CD4-positive, CD25-positive, alpha-beta regulatory T cell (primary cell): ENCODE measurements at places on chromosomes 2 and 18. TPM values are rescaled to one million over a fixed set of nuclear protein-coding genes. Genes with fewer than 3 reads are reported as not detected.

Gene CCBE1
- polyA plus RNA-seq = not detected

Gene PCARE
- polyA plus RNA-seq = not detected

Gene SLC35F5
- polyA plus RNA-seq = 3.5 TPM

Gene DOK6
- not detected for polyA plus RNA-seq

Gene AMER3
- polyA plus RNA-seq = not detected

Gene EDAR
- 1.4 TPM for polyA plus RNA-seq

Gene ALK
- not detected for polyA plus RNA-seq

Gene LGALSL
- polyA plus RNA-seq = 0.28 TPM

Gene DNAH7
- polyA plus RNA-seq = not detected

Gene CLASP1
- 12.2 TPM for polyA plus RNA-seq

Gene CIB4
- not detected for polyA plus RNA-seq

Gene ACKR3
- polyA plus RNA-seq = 6.4 TPM

DNA sequence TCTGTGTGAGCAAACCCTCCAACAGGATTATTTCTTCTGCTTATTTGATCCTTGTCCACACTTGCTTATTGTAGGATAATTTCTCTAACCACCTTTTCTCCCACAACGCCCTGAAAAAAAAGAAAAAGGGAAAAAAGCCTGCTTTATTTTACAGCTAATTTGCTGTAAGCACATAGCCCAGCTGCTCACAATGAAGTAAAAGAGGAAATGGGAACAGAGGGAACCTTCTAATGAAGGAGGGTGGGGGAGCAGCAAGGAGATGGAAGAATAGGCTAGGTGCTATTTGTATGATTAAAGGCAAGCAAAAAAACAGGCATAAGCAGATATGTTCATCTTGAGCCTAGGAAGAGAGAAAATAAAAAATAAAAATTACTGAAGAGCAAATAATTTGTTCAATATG, 331.6 kb downstream of the TXNL1 start:
- no peaks in the 10 kb centered on the region for H3K4me1 ChIP-seq
- H3K4me3 ChIP-seq = no peak overlapping the region
- H3K27ac ChIP-seq = no peak overlapping the region
- no peaks in the 10 kb centered on the region for H3K36me3 ChIP-seq
- H3K27me3 ChIP-seq = no peaks in the 10 kb centered on the region

GRCh38 chr2:19677825-19678518, 223.8 kb downstream of the TTC32 start:
- no peak overlapping the region for H3K4me3 ChIP-seq
- no peaks in the 10 kb centered on the region for H3K36me3 ChIP-seq
- no peak overlapping the region for H3K27ac ChIP-seq
- H3K4me1 ChIP-seq = no peaks in the 10 kb centered on the region
- no peaks in the 10 kb centered on the region for H3K27me3 ChIP-seq

GRCh38 chr2:172080641-172081220, 4.6 kb upstream of the DLX1 start:
- peaks cover 58% of the 10 kb centered on the region for H3K27me3 ChIP-seq
- H3K27ac ChIP-seq = no peak overlapping the region
- no peaks in the 10 kb centered on the region for H3K36me3 ChIP-seq
- no peak overlapping the region for H3K4me3 ChIP-seq

- H3K27me3 ChIP-seq = no peaks in the 10 kb centered on the region
- no peak for DNase-seq
- no peak overlapping the region for H3K27ac ChIP-seq
- no peaks in the 10 kb centered on the region for H3K4me1 ChIP-seq
- H3K36me3 ChIP-seq = no peaks in the 10 kb centered on the region
Measured at GRCh38 chr2:46171411-46171953, 125.7 kb upstream of the EPAS1 start.

GRCh38 chr2:228681426-228681825, 499.9 kb upstream of the SPHKAP start:
- H3K27me3 ChIP-seq = no peaks in the 10 kb centered on the region
- H3K36me3 ChIP-seq = no peaks in the 10 kb centered on the region
- no peaks in the 10 kb centered on the region for H3K4me1 ChIP-seq
- no peak for DNase-seq
- no peak overlapping the region for H3K27ac ChIP-seq

DNA sequence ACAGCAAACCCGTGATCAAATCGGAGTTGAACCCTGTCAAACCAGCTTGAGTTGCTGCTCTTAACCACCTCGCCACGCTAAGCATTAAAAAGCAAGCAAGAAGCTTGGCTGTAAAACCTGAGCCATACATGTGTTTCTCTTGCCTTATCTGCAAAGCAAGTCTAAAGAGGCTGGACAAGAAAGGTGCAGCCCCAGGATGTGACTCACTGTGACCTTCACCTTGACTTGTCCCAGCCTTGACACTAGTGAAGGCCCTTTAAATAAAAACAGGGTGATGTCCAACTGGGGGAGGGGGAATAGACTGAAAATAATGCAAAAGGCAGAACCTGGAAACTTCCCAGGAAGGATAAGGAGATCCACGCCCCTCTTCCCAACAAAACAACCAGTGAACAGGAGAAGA, 127.6 kb upstream of the NPAS2 start:
- H3K4me1 ChIP-seq = no peaks in the 10 kb centered on the region
- DNase-seq = no peak
- no peaks in the 10 kb centered on the region for H3K36me3 ChIP-seq
- no peak overlapping the region for H3K27ac ChIP-seq
- peaks cover 3% of the 10 kb centered on the region for H3K27me3 ChIP-seq

DNA sequence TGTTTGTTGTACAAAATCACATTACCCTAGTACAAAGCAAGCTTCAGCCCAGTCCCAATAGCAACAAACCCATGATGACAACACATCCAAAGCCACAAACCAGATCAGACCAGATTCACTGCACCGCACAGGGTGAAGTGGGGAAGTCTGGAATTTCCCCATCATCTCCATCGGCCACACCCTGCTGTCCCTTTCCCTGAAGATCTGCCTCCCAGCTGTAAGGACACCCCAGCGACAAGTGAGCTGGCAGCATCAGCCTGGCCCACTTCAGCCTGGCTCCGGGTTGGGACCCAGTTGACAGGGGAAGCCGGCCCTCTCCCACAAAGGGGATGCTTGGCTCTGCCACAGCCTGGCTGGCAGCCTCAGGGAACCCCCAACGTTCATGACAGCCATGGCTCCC, 207.6 kb downstream of the MGAT5 start:
- no peaks in the 10 kb centered on the region for H3K4me1 ChIP-seq
- H3K27me3 ChIP-seq = no peaks in the 10 kb centered on the region
- H3K27ac ChIP-seq = no peak overlapping the region
- DNase-seq = no peak
- H3K4me3 ChIP-seq = no peak overlapping the region
- H3K36me3 ChIP-seq = no peaks in the 10 kb centered on the region

DNA sequence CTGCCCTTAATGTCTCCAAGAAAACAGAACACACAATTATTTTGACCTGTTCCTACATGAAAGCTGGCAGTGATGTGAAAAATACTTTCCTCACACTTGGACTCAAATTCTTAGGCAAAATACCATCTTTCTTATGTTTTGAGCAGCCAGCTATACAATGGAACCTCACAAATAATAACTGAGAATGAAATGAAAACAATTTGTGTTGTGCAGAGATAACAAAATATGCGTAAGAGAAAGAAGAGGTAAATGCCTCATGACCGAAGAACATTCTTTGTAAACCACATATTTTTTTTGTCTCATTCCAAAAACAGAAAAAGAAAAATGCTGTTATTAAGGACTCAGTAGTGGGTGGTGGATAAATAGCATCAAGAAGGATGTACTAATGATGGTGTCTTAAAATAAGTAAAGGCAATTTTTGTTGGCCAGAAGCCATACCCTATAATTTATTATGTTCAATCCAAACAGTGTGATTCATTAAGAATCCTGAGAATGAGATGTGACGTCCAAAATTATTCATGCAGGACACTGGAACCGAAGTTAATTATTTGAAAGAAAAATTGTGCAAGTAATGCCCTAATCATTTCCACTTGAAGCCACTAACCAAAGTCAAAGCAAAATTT, 193.0 kb upstream of the NETO1 start:
- H3K4me3 ChIP-seq = no peak overlapping the region
- DNase-seq = no peak
- H3K36me3 ChIP-seq = no peaks in the 10 kb centered on the region
- H3K27ac ChIP-seq = no peak overlapping the region
- H3K4me1 ChIP-seq = no peaks in the 10 kb centered on the region

DNA sequence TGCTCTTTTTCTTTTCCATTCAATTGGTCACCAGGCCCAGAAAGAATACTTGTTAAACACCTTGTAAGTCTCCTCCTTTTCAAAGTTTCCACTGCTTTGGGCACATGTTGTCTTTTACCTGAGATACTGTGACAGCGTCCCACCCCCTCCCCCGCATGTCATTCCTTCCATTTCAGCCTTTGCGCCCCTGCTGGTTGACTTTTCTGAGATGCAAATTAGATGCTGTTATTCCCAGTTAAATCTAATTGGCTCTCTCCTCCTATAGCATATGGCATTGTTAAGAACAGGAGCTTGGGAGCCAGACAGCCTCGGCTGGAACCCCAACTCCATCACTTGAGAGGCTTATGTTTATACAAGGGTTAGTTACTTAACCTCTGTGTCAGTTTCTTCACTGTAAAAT, 80.3 kb upstream of the GAREM1 start:
- H3K27ac ChIP-seq = no peak overlapping the region
- H3K4me3 ChIP-seq = no peak overlapping the region
- no peaks in the 10 kb centered on the region for H3K27me3 ChIP-seq
- no peaks in the 10 kb centered on the region for H3K36me3 ChIP-seq

GRCh38 chr2:134268265-134268664, 14.4 kb downstream of the MGAT5 start:
- no peak overlapping the region for H3K27ac ChIP-seq
- H3K4me1 ChIP-seq = no peaks in the 10 kb centered on the region
- H3K36me3 ChIP-seq = peaks cover 8% of the 10 kb centered on the region
- H3K4me3 ChIP-seq = no peak overlapping the region
- no peaks in the 10 kb centered on the region for H3K27me3 ChIP-seq

GRCh38 chr2:177291701-177292100, 27.2 kb upstream of the NFE2L2 start:
- DNase-seq = no peak
- H3K4me1 ChIP-seq = peaks cover 8% of the 10 kb centered on the region
- H3K4me3 ChIP-seq = no peak overlapping the region
- no peak overlapping the region for H3K27ac ChIP-seq

- H3K36me3 ChIP-seq = peaks cover 9% of the 10 kb centered on the region
- DNase-seq = no peak
- no peak overlapping the region for H3K27ac ChIP-seq
- H3K4me1 ChIP-seq = no peaks in the 10 kb centered on the region
Measured at GRCh38 chr18:35711227-35711626, 129.7 kb downstream of the GALNT1 start.

DNA sequence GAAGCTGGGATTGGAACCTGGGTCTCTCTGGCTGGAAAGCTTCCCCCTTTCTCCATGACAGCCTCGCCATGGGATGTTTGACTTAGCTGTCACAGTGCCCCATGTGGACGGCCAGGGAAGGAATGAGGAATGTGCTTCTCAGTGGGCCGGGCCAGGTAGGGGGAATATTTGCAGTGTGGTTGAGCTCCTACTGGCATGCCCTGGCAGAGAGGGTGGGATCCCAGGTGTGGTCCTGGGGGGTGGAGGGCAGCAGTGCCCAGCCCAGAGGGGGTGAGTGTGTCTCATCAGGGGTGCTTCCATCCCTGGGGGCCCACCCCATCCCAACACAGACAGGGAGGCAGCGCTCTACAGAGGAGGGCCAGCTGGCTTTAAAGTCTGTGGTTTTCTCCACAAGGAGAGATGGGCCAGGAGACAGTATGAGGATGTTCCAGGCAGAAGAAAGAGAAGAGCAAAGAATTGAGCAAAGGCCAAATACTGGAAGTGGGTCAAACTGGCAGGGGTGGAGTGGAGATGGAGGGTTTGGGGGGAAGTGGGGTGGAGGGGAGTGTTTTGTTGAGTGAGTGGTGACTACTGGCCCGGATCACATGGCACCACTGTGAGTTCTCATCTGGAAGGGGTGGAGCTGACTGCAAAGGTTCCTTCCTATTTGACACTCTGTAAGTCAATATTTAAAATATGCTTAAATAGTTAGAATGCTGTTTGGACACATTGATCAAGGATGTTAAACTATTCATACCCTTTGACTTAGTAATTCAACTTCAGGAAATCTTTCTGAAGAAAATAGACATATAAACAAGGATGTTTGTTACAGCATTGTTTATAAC, 94.0 kb downstream of the MYCN start:
- H3K4me1 ChIP-seq = no peaks in the 10 kb centered on the region
- H3K27me3 ChIP-seq = no peaks in the 10 kb centered on the region
- no peak overlapping the region for H3K4me3 ChIP-seq
- no peaks in the 10 kb centered on the region for H3K36me3 ChIP-seq
- no peak overlapping the region for H3K27ac ChIP-seq
- no peak for DNase-seq

DNA sequence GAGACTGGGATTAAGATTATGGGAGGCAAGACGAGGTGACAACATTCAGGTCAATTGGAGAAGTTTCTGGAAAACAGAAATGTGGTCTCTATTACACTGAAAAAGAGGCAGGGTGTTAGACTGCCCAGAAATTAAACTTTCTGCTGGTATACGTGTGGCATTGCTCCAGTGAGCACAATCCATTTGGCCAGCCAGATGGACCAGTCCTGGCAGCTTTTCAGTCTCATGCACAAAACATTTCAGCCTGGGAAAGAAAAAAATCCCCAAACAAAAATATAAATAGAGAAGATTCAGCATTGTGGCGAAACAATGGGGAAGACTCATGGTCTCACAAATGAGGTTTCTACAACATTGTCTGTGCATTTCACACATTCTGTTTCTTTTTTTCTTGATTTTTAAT, 113.9 kb downstream of the HNMT start:
- no peak for DNase-seq
- no peak overlapping the region for H3K4me3 ChIP-seq
- no peaks in the 10 kb centered on the region for H3K4me1 ChIP-seq

- H3K27me3 ChIP-seq = no peaks in the 10 kb centered on the region
- no peak for DNase-seq
- no peaks in the 10 kb centered on the region for H3K4me1 ChIP-seq
- H3K36me3 ChIP-seq = no peaks in the 10 kb centered on the region
- no peak overlapping the region for H3K4me3 ChIP-seq
Measured at GRCh38 chr2:13686262-13686661, 946.3 kb upstream of the LRATD1 start.

- DNase-seq = no peak
- H3K27me3 ChIP-seq = no peaks in the 10 kb centered on the region
- no peaks in the 10 kb centered on the region for H3K4me1 ChIP-seq
- H3K4me3 ChIP-seq = no peak overlapping the region
- H3K36me3 ChIP-seq = no peaks in the 10 kb centered on the region
Measured at GRCh38 chr2:33267756-33268155, 208.7 kb upstream of the RASGRP3 start.

GRCh38 chr2:158756976-158757375, 38.1 kb upstream of the DAPL1 start:
- DNase-seq = no peak
- no peak overlapping the region for H3K4me3 ChIP-seq
- H3K36me3 ChIP-seq = no peaks in the 10 kb centered on the region
- H3K27ac ChIP-seq = no peak overlapping the region

GRCh38 chr2:144082327-144082726, 437.6 kb downstream of the ZEB2 start:
- no peaks in the 10 kb centered on the region for H3K4me1 ChIP-seq
- H3K36me3 ChIP-seq = no peaks in the 10 kb centered on the region
- no peaks in the 10 kb centered on the region for H3K27me3 ChIP-seq
- H3K27ac ChIP-seq = no peak overlapping the region

GRCh38 chr2:56522605-56523089, 338.9 kb downstream of the CCDC85A start:
- no peak overlapping the region for H3K27ac ChIP-seq
- no peaks in the 10 kb centered on the region for H3K27me3 ChIP-seq
- no peak overlapping the region for H3K4me3 ChIP-seq
- no peaks in the 10 kb centered on the region for H3K36me3 ChIP-seq

- no peak for DNase-seq
- H3K27ac ChIP-seq = no peak overlapping the region
- H3K4me3 ChIP-seq = no peak overlapping the region
- no peaks in the 10 kb centered on the region for H3K4me1 ChIP-seq
- no peaks in the 10 kb centered on the region for H3K36me3 ChIP-seq
Measured at GRCh38 chr18:50183556-50183955, 11.4 kb downstream of the MYO5B start.

- H3K27me3 ChIP-seq = no peaks in the 10 kb centered on the region
- H3K36me3 ChIP-seq = no peaks in the 10 kb centered on the region
Measured at GRCh38 chr2:48719480-48720177, 35.9 kb downstream of the LHCGR start.
